ENCODE measurements at places on chromosomes 6 and 20. TPM values are rescaled to one million over a fixed set of nuclear protein-coding genes. Genes with fewer than 3 reads are reported as not detected.

GRCh38 chr6:142918339-142919042 is 26.5 kb downstream of the HIVEP2 start:
- DNase-seq = no peak

DNA sequence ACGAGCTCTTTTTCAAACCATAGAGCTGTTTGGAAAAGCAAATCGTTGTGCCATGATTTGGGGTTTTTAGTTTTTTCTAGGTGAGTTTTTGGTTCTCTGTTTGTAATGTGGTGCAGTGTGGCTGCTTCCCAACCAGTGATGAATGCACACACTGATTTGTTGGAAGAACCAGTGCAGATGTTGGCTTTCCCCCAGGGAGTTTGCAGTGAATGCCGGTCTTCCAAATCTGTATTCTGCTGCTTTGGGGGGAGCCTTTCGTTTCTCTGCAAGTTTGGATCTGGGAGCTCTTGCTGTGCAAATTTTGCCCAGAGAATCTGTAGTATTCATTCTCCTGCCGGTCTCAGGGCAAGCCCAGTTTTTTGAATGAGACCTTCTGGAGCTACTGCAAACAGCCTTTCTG is 14.5 kb downstream of the HECA start:
- DNase-seq = no peak

DNA sequence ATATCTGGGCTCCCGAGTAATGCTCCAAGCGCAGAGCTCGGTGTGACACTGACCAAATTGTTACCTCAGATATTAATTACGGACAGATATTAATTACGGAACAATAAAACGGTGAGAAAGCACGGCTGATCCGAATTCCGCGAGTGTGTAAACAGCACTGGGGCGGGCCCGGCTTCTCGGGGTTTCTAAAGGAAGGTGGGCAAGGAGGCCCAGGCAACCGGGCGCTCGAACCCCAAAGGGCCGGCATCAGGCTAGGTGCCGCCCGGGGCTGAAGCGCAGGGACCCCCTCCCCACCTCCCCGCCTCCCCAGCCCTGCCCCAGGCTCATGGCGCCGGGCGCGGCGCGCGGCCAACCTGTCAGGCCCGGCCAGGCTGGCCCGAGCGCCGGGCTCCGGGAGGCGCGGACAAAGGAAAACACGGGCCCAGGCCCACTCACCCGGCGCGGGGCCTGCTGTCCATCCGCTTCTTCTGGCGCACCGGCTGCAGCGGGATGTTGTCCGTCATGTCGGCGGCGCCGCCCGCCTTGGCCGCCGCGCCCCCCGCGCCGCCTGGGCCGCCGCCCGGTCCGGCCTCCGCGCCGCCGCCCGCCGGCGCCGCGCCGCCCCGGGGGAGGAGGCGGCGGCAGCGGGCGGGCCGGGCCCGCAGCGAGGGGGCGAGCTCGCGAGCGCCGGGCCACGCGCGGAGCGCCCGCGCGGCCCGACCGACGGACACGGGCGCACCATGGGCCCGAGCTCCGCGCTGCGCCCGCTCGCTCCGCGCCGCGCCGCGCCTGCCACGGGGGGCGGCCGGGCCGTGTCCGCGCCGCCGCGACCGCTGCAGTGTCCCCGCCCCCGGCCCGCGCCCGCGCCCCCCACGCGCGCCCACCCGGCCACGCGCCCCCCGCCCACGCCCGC is at the start of gene ATP9A:
TSS of gene ATP9A (minus strand) at position 524 of the 892 bp plus-strand sequence. CDS start at position 503, 21 bp downstream.
- DNase-seq = no peak

DNA sequence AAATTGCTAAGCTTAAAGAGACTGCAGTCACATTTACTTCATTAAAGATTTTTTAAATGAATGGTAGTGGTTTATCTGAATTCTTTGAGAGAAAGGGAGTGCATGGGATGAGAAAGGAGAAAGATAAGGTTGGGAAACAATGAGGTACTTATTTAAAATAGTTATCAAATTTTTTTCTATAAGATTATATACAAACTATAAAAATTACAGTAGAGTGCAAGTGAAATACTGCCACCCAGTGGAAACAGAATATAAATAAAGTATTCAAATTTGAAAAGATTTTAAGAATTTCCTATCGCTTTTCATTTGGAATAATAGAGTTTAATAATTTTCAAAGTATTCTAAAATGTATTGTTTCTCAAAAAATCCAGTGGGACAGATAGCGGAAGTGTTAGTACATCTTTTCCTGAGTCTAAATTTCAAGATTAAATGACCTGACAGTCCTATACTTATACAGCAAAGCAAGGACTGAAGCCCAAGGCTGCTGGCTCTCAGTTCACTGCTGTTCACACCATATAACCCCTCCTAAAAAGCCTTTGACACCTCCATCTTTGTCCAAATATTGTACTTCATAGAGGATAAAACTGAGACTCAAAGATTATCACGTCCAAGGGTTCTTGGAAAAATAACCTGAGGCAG is 31.1 kb downstream of the EPM2A start:
- no peak for DNase-seq

GRCh38 chr20:52246366-52246765 is 54.8 kb upstream of the ZFP64 start:
- no peak for DNase-seq

DNA sequence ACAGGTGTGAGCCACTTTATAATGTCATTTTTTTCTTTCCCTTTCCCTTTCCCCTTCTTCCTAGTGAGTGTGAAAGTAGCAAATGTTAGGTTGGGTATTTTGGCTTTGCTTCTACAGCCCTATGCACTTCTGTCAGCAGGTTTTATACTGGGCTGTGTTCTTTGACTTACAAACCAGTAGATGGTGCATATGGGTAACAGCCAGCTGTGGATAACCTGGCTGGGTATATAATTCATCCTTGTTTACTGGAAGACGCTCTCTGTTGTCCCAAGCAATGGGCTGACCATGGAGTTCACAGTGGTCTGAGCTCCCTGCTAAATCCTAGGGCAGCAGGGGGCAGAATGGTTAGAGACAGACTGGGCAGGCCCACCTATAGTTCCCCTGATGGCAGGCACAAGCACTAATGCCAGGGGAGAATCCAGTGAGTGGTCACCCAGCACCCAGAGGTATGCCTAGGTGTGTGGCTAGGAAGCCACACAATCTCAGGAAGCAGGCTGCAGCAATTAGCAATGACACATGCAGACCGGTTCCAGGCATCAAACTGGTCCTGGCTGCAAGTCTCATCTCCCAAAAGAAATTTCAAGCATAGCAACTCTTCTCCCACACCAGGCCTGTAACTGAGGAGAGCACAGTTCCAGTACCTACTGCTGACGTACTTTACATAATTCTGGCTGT is 592.7 kb upstream of the MAN1A1 start:
- no peak for DNase-seq

DNA sequence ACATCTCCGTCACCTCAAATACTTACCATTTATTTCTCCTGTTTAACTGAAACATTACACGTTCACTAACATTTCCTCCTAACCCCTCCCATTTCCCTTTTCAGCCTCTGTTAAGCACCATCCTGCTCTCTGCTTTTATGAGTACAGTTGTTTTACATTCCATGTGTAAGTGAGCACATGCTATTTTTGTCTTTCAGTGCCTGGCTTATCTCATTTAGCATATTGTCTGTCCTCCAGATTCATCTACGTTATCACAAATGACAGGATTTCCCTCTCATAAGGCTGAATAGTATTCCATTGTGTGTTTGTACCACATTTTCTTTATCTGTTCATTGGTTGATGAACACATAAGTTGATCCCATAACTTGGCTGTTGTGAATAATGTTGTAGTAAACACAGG is 22.7 kb downstream of the TAF11 start:
- no peak for DNase-seq

- no peak for DNase-seq
These were observed 210.4 kb downstream of the ANKRD60 start for GRCh38 chr20:58017970-58018530.

- DNase-seq = no peak
These were observed 125.1 kb downstream of the JARID2 start for GRCh38 chr6:15370733-15371671.

DNA sequence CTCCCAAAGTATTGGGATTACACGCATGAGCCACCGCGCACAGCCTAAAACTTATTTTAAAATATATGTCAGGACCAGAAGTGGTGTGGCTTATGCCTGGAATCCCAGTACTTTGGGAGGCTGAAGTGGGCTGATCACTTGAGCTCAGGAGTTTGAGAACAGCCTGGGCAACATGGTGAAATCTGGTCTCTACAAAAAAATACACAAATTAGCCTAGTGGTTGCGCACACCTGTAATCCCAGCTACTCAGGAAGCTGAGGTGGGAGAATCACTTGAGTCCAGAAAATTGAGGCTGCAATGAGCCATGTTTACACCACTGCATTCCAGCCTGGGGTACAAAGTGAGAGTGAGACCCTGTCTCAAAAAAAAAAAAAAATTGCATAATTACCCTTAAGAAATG is 13.7 kb downstream of the PXT1 start:
- DNase-seq = no peak

Gene SLC22A3
- total RNA-seq = not detected

Gene RSPH4A
- 0.10 TPM for total RNA-seq

Gene DBNDD2
- total RNA-seq = 13.1 TPM

Gene ARMH2
- total RNA-seq = 1.5 TPM
